Stimulated activated CD8-positive, alpha-beta memory T cell treated with anti-CD3 and anti-CD28 coated beads, Interleukin-4, amount 100 ng/mL, for 1 hour (primary cell): ENCODE measurements at places on chromosomes 4 and X.

DNA sequence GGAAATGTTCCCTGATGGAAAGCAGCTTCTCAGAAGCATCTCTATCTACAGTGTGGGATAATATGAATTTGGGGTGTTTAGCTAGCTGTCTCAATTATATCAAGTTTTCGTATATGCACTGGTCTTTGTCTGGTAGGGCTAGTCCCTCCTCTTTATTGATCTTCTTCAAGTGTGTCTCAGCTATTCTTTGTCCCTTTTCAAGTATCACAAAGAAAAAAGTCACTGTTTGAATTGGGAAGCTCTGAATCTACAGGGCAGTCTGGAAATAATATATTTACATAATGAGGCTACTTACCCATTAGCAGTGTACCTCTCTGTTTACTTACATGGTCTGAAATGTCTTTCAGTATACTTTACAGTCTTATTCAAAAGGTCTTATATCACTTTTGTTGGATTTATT lies 526.0 kb downstream of the IL1RAPL1 start:
- no peak for DNase-seq

GRCh38 chr4:8152090-8152864 lies 6.3 kb downstream of the ABLIM2 start:
- DNase-seq = no peak

DNA sequence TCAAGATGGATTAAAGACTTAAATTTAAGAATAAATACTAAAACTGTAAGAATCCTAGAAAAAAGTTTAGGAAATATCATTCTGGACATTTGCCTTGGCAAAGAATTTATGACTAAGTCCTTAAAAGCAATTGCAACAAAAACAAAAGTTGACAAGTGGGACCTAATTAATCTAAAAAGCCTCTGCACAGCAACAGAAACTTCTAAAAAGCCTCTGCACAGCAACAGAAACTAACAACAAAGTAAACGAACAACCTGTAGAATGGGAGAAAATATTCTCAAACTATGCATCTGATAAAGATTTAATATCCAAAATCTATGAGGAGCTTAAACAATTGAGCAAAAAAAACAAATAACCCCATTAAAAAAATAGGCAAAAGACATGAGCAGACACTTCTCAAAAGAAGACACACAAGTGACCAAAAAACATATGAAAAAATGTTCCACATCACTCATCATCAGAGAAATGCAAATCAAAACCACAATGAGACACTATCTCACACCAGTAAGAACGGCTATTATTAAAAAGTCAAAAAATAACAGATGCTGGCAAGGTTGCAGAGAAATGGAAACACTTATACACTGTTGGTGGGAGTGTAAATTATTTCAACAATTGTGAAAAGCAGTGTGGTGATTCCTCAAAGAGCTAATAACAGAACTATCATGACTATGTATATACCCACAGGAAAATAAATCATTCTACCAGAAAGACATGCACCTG lies 5.5 kb upstream of the OPRPN start:
- no peak for DNase-seq

DNA sequence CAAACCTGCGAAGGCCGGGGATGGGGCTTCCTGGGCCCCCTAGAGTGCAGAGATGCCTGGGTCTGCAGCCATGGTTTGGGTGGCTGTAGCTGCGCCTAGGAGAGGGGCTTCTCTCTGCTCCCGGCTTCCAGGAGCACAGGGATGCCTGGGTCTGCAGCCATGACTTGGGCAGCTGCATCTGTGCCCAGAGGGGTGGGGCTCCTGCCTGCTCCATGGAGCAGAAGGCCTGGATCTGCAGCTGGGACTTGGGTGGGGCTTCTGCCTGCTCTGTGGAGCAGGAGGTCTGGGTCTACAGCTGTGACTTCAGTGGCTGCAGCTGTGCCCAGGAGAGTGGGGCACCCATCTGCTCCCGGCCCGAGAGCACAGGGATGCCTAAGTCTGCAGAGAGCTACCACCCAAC lies 20.8 kb downstream of the SPON2 start:
- no peak for DNase-seq

- no peak for DNase-seq
These were observed 8.7 kb downstream of the TBC1D14 start for GRCh38 chr4:6918338-6918737.

DNA sequence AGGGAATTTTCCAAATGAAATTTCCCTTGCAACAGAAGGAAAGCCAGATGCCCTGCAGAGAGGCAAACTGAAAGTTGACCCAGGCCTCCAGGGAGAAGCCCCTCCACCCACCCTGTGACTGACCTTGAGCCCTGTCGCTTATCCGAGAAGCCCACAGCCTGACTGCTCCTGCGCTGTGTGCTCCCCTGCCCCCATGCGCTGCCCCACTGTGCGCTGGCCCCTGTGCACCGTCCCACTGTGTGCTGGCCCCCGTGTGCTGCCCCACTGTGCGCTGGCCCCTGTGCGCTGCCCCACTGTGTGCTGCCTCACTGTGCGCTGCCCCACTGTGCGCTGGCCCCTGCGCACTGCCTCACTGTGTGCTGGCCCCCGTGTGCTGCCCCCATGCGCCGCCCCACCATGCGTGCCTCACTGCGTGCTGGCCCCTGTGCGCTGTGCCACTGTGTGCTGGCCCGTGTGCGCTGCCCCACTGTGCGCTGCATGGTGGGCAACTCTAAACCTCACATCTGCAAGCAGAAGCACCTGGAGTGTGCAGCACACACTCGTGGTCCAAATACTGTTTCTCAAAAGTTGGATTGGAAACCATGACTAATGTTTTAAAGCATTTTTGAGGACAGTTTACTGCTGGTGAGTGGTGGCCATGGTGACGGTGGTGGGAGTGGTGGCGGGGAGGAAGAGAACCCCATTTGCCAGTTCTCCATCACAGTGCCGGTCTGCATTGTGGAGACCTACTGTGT lies 8.3 kb upstream of the GRPEL1 start:
- DNase-seq = no peak

GRCh38 chrX:48913605-48914366 lies 2.3 kb upstream of the SLC35A2 start:
- DNase-seq = no peak

GRCh38 chr4:6845027-6845426 lies 62.5 kb downstream of the KIAA0232 start:
- no peak for DNase-seq

DNA sequence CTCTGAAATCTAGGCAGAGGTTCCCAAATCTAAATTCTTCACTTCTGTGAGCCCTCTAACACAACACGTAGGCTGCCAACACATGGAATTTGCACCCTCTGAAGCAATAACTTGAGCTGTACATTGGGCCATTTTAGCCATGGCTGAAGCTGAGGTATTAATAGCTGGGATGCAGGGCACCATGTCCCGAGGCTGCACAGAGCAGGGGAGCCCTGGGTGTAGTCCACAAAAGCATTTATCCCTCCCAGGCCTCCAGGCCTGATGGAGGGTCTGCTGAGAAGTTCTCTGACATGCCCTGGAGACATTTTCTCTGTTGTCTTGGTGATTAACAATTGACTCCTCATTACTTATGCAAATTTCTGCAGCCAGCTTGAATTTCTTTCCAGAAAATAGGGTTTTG lies 127.9 kb downstream of the PABPC4L start:
- DNase-seq = no peak

DNA sequence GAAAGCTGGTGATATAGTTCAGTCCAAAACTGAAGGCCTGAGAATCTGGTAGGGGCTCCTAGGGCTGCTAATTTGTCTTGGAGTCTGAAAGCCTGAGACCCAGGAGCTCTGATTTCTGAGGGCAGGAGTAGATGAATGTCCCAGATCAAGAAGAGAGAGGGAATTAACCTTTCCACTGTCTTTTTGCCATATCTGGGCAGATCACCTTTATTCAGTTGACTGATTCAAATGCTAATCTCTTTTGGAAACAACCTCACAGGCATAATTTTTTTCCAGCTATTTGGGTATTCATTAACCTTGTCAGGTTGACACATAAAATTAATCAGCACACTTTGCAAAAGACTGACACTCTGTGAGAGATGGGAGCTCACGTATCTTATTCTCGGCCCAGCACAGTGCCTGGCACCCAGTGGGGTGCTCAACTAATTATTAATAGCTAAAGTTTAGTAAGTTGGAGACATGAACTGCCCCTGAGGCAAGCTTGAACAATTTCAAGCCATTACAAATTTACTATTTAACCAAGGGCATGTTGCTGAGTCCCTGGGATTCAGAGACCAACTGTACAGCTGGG lies 114.3 kb downstream of the CPEB2 start:
- no peak for DNase-seq

GRCh38 chr4:6887591-6888371 lies 21.8 kb upstream of the TBC1D14 start:
- no peak for DNase-seq

- DNase-seq = no peak
These were observed 108.2 kb upstream of the MAMLD1 start for GRCh38 chrX:150254909-150255308.

DNA sequence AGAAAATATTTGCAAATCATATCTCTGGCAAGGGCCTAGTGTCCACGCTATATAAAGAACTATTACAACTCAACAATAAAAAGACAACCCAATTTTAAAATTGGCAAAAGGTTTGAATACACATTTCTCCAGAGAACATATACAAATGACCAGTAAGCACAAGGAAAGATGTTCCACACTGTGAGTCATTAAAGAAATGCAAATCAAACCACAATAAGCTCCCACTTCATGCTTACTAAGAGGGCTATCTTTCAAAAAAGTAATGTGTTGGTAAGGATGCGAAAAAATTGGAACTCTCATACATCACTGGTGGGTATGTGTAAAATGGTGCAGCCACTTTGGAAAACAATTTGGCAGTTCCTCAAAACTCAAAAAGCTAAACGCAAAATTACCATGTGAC lies 884.0 kb upstream of the INTU start:
- DNase-seq = no peak

DNA sequence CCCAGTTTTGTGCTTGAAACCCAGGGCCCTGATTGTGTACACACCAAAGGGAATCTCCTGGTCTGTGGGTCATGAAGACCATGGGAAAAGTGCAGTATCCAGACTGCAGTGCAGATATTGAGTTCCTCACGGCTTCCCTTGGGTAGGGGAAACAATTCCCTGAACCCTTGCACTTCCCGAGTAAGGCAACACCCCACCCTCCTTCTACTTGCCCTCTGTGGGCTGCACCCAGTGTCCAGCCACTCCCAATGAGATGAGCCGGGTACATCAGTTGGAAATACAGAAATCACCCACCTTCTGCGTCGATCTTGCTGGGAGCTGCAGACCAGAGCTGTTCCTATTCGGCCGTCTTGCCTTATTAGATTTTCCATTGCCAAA lies 134.2 kb downstream of the FNIP2 start:
- no peak for DNase-seq

DNA sequence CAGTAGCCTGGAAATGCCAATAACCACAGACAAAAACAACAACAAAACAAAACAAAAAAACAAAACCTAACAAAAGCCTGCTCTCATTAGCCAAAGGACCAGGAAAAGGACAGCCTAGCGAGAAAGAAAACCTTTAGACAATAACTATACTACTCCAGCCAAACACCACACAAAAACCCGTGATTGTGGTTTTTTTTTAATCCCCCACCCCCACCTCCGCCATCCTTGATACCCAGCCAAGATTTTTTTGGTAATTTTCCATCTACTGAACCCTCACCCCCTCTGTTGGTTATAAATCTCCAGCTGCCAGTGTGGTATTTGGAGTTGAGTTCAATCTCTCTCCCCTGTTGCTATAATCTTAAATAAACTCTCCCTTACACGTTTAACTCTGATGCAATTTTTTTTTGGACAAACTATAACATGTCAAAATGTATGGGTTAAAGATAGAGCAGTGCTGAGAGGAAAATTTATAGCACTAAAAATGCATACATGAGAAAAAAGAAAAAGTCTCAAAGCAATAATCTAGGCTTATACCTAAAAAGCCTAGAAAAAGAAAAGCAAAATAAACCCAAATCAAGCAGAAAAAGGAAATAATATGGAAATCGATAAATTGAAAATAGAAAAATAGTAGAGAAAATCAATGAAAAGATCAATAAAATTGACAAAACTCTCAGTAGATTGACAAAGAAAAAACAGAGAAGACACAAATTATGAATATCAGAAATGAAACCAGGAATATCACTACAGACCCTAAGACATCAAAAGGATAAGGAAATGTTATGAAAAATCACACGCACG lies 83.7 kb downstream of the NAT8L start:
- no peak for DNase-seq

DNA sequence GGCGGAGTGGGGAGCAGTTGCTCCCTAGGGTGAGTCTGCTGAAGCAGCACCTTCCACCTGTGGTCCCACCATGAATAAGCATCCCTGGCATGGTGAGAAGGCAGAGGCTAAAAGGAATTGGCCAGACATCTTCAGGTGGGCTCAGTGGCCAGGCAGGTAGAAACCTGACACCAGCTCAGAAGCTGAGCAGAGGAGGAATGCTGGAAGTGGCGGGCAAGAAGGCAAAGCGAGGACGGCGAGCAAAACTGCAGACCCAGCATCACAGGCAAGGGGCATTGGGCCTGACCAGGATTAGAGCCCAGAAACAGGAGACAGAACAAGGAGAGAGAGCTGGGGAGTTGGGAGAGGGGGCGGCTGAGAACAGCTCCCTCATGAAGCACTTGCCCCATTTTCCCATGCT lies 25.3 kb downstream of the TSC22D3 start:
- no peak for DNase-seq

DNA sequence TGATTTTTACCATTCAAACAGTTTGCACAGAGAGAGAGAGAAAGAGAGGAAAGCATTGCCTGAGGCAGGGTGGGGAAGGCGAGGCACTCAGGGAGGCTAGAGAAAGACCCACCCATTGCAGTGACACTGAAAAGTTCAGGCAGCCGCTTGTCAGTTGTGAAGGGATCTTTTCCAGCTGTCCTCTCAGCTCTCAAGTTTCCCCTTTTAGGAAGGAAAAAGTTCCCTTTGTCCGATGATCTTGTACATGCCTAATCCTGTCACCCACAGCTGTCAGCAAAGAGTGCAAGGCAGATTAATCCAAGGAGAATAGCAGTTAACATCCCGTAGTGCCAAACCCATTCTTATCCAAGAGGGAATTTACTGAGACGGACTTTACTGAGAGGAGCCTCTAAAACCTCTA lies 255.0 kb downstream of the MAGEB5 start:
- no peak for DNase-seq

DNA sequence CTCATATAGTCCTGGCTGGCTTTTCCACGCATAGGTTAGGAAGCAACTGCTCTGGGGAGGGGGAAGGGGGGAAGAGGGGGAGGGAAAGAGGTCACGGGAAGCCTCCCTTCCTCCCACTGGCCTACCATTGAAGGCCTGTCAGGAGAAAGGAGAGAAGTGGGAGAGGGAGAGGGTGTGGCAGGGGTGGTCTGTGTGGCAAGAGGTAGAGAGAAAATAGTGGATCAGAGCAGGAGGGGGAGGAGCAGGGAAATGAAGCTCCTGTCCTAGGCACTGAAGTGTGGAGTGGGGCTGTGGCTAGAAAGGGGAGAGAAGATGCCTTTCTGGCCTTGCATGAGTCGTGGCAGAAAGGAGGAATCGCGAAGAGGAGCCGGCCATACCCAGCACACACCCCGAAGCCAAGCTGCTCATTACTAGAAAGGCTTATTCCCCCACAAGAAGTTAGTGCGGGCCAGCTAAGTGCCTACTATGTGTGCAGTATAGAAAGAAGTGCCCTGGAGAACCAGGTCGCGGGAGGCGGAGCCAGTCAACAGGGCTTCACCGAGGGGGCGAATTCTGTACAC lies 1.1 kb upstream of the TMEM164 start:
- no peak for DNase-seq

GRCh38 chr4:6111354-6111960 lies 88.9 kb downstream of the JAKMIP1 start:
- DNase-seq = no peak
